ENCODE measurements at places on chromosomes 4 and X.

DNA sequence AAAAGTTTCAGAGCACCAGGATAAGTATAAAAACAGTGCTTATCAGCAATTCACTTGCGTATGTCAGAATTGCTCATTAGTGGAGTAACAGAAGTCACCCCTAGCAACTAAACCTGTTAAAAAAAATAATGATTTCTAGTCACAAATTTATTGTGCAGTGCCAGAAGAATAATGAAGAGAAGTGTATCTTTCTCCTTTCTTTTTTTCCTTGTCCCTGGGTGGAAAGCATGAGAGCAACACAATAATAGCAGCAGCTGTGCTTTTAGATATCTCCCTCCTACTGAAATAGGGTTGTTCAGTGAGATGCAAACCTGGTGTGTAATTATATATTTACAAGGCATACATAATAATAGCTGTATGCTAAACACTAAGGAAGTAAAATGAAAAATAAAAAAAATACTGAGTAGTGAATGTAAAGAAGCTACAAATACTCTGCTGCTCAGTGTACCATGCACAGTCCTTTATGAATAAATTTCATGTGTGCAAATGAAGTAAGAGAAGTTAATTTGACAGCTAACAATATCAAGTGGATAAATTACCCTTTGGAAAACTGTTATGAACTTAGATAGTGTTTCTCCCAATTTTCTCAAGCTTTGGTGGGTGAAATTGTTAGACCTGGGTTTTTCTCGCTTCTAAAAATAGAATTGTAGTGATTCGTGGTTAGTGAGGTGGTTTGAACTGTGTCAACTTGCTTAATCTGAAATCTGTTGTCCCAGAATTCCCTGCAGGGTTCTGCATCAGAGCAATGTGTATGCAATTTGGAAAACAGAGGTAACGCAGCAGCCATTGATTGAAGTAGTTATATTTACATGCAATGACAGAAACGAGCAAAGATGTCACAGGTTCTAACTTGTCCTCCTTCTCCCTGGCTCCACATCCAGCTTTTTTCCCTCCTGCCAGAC is 125.7 kb upstream of the NDST3 start:
- DNase-seq = no peak

DNA sequence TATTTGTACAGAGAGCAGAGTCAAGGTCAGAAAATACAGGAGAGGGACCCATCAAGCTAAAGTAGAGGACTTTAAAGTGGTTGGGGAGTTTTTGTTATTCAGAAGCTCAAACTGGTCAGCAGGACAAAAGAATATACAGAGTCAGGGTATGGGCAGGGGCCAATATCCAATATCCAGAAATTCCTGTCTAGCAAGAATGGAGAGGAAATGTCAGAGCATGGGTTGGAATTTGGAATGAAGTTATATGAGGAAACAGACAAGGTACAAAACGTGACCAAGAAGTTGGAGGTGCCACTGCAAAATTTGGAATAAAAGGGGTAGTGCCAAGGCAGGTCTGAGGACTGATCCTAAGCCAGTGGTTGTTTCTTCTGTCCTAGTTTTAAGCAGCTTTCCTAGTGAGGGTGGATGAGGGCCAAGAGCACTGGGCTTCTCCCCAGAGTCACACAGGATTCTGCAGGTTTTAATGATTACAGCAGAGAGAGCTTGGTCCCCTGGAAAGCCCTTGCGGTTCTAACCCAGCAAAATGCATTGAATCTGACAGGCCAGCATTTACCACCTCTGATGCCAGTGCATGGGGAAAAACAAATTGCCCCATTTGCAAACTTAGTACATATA is 304.7 kb upstream of the FTHL17 start:
- DNase-seq = peak; percentile 30

DNA sequence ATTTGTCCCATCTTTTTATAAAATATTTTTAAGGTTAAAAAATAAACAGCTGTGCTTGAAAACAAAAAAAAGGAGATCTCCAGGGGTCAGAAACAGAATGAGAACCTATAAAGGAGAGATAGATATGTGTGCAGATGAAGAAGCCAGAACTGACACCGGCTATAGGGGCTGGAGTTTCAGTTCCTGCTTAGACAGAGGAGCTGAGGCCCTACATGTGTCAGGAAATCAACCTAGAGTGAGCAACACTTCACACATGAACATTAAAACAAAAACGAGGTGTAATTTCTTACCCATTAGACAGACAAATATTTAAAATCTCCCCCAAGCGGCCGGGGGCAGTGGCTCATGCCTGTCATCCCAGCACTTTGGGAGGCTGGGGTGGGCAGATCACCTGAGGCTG is 17.8 kb upstream of the HUWE1 start:
- no peak for DNase-seq

DNA sequence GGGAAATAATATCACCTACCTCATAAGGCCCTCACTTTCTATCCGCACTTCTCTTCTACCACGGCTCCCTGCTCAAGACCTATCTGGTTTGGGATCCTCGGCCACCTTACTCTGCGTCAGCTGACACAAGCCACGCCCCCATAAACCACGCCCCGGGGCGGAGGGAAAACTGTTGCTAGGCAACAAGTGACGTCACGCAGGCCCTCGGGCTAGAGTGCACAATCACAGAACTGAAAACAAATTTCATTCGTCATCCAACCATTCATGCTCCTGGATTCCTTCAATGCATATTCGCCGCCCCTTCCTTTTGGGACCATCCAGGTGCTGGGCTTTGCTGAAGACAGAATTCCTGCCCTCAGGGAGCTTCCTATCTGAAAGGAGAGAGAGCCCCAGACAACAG is 66.3 kb downstream of the SMC1A start:
- no peak for DNase-seq

- no peak for DNase-seq
These were observed 88.8 kb downstream of the MAPK10 start for GRCh38 chr4:86271057-86271456.

- DNase-seq = no peak
These were observed 269.9 kb downstream of the CBLL2 start for GRCh38 chrX:22542641-22543040.

DNA sequence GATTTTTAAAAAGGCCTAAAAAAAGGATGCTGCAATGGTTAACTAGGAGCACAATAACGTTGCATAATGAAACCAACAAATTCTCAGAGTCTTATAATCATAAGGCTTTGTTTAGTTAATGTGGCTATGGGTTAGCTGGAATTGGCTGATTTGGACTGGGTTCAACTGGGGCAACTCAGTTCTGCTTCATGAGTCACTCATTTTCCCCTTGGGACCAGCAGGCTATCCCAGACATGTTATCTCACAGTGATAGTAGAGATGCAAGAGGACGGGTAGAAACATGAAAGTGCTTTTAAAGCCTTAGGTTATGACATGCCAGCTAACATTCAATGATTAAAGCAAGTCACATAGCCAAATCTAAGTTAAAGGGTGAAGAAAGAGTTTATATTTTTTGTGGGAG is 189.2 kb upstream of the GK2 start:
- DNase-seq = no peak

GRCh38 chr4:113114884-113115283 is 65.4 kb downstream of the ANK2 start:
- no peak for DNase-seq

GRCh38 chrX:66408507-66408906 is 230.4 kb downstream of the EDA2R start:
- DNase-seq = no peak

- no peak for DNase-seq
These were observed 143.7 kb downstream of the RPA4 start for GRCh38 chrX:97027384-97027922.

GRCh38 chr4:105280338-105281123 is 133.9 kb downstream of the TET2 start:
- no peak for DNase-seq

DNA sequence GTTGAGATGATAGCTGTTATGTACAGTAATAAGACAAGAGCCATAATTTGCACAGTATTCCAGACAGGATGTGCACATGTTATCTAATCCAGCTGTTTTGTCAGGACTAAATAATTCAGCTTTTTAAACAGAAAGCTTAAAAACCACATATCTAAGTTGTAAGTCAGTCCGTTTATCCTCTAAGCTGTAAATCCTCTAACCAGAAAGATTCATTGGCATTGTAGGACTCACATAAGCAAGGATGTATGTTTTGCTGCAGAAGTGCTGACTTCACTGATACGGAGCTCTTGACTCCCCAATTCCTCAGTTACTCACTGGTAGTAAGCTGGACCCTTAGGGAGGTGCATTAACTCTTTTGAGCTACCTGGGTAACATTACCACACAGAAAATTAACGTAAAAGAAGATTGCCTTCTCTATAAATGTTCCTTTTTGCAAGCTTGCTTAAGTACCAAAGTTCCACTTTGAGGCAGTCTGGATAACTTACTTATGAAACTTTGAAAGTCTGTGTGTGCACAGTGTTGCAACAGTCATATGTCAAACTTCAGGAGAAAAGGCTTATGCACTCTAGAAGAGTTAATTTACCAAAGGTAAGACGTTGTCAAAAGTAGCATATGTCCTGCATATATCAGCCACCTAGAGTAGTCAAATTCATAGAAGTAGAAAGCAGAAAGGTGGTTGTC is 58.3 kb upstream of the MAGEB2 start:
- DNase-seq = no peak

DNA sequence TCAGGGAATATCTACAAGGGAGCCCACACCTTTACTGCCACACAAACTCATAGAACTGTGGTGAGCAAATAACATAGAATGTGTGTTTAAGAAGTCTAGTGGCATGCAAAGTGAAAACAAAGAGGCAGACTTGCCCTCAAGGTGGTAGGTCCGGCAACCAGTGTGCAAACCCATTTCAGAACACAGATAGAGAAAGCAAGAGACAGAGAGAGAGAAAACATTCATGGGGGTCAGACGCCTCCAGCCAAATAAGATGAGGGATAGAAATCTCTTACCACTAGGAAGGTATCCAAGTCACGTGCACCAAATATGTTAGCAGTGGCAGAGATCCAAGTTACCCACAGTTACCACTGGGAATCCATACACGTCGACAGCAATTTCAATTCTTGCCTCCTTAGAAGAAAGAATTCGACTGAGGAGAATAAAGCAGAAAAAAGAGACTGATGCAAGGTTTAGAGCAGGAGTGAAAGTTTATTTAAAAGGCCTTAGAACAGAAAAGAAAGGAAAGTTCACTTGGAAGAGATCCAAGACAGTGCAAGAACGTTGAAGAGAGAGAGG is 252.8 kb downstream of the NAP1L3 start:
- DNase-seq = no peak

GRCh38 chrX:7139202-7140081 is 8.1 kb upstream of the STS start:
- no peak for DNase-seq

DNA sequence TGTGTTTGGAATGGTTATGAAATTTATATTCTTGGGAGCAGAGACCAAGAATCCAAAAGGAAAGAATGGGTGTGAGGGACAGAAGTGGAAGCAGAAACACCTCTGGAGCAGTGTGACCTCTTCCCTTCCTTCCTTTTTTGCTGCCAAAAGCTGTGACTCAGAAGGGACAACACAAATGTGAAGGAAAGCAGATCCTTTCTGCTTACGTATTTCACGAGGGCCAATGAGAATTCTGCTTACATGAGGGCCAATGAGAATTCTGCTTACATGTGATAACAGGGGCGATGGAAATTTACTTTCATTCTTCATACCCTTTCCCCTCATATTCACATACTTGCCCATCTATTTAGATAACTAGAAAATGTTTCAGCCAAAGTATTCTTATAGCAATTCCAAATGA is 404.6 kb downstream of the PRDM5 start:
- DNase-seq = no peak

DNA sequence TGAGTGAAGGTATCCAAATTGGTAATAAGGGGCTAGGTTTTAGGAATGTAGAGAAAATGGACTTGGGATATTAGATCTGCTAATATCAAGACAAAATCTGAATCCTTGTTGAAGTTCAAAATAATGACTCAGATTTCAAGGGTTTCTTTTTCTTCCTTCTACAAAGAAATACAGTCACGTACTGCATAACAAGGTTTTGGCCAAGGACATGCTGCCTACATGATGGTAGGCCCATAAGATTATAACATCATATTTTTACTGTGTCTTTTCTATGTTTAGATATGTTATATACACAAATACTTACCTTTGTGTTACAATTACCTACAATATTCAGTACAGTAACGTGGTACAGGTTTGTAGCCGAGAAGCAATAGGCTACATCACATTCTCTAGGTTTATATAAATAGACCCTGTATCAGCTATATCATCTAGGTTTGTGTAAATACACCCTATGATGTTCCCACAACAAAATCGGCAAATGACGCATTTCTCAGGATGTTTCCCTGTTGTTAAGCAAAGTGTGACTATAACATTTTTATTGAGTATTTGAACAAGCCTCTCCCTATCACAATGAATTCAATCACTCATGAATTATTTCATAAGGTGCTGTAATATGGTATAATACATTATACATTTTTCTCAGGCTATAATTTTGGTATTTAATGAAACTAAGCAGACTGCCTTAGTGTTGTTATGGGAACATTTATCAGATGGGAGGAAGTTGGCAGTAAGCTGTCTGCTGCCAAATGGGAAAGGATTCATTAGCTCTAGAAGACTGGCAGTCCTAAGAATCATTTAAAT is 186.3 kb downstream of the PPP3CA start:
- no peak for DNase-seq

- no peak for DNase-seq
These were observed 50.2 kb upstream of the PDE5A start for GRCh38 chr4:119678761-119679160.

- DNase-seq = no peak
These were observed 7.7 kb downstream of the TLR7 start for GRCh38 chrX:12874581-12874980.

GRCh38 chr4:184648313-184649025 is 778 bp downstream of the CASP3 start:
- peak; percentile 69 for DNase-seq

- no peak for DNase-seq
These were observed 401.2 kb downstream of the TLL1 start for GRCh38 chr4:166274136-166274761.

DNA sequence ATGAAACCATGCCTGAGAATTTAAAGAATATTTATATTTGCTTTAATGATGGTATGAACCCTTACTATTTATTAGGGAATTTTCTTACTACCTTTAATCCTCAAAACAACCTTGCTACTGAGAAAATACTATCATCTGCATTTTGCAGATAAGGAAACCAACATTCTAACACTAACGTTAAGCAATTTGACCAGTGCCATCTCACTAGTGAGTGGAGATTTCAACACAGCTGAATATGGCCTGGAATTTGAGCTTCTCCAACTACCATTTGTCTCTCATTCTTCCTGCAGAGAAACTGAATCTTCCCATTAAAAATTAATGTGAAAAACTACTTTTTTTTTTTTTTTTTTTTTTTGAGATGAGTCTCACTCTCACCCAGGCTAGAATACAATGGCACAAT is 380.9 kb upstream of the SMIM31 start:
- no peak for DNase-seq

GRCh38 chr4:128060699-128061565 is at the start of gene LARP1B:
Gene LARP1B, plus strand, starts transcription at chr4:128061312. Its CDS starts 13,640 bp downstream, at chr4:128074952.
- peak; percentile 98 for DNase-seq

GRCh38 chr4:7962609-7963508 is 23.2 kb upstream of the AFAP1 start:
- no peak for DNase-seq

GRCh38 chr4:6343939-6344408 is 74.3 kb downstream of the WFS1 start:
- DNase-seq = no peak

- DNase-seq = no peak
These were observed 366.7 kb upstream of the FAT1 start for GRCh38 chr4:187090401-187090800.

- DNase-seq = no peak
These were observed 42.4 kb upstream of the ARHGEF6 start for GRCh38 chrX:136823175-136823574.

GRCh38 chr4:137124278-137124932 is 407.9 kb downstream of the PCDH18 start:
- peak; percentile 48 for DNase-seq

- DNase-seq = no peak
These were observed 98.3 kb upstream of the GALNTL6 start for GRCh38 chr4:171714791-171715454.
